ENCODE measurements at places on chromosomes 4 and X.

DNA sequence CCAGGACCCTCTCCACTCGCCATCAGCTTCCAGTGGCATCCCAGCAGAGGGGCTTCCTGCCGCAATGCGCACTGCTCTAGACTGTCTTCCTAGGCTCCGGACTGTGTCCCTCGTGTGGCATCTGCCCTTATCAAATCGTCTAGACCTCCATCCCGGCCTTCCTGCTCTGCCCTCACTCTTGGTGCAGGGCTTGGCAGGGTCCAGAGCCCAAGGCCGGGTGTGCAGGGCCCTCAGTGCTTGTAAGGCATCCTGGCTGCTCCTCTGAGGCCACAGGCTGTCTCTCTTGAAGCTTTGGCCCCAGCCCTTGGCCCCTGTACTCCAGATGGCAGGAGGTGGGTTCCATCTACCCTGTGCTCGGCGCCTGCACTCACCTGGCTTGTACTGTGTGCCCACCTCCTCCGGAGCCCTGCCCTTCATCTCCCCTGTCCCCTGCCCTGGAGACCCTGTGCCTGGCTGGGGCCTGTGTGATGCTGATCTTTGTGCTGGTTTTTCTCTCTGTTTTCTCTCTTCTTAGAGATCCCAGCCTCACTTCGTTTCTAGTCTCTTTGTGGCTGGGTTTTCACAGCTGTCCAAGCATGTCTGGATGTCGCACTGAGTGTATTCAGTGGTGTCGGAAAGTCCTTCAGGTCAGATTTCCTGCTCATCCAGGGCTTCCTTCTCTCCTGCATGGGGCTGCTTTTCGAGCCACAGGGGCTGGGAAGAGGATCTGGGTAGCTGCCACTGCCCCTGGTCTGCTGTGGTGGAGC, 3.7 kb upstream of the TREX2 start:
- no peak for DNase-seq

DNA sequence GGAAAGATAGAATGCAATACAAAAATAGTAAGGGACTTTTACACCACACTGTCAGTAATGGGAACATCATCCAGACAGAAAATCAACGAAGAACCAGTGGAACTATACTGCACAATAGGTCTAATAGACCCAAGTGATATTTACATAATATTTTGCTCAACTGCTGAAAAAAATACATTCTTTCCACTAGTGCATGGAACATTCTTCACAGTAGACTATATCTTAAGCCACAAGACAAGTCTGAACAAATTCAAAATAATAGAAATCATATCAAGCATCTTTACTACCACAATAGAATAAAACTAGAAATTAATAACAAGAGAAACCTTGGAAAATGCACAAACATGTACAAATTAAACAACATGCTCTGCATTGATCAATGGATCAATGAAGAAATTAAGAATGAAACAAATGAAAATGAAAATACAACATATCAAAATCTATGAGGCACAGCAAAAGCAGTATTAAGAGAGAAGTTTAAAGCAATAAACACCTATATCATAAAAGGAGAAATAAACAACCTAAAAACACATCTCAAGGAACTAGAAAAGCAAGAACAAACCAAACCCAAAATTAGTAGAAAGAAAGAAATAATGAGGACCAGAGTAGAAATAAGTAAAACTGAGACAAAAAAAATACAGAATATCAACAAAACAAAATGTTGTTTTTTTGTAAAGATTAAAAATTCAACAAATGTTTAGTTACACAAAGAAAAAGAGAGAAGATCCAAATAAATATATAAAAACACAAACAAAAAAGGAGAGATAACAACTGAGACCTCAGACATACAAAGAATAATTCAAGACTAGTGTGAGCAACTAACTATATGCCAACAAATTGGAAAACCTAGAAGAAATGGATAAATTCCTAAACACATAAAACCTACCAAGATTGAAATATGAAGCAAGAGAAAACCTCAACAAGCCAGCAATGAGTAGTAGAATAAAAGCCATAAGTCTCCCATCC, 51.5 kb upstream of the ANTXR2 start:
- DNase-seq: no peak

- DNase-seq: no peak
Measured at GRCh38 chrX:9369802-9370291, 95.0 kb upstream of the TBL1X start.

DNA sequence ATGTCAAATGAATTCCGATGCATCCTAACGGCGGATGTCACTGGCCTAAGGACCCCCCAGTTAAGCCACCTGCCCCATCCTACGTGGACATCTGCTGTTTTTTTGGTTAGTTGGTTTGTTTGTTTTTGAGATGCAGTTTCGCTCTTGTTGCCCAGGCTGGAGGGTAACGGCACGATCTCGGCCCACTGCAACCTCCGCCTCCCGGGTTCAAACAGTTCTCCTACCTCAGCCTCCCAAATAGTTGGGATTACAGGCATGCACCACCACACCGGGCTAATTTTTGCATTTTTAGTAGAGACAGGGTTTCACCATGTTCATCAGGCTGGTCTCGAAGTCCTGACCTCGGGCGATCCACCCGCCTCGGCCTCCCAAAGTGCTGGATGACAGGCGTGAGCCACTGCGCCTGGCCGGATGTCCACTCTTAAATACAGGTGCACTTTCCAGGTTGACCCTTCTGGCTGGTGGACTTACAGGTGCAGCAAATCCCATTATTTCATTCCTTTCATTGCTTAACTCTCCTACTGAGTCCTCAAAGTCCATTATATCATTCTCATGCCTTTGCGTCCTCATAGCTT, 206.2 kb downstream of the CRLF2 start:
- no peak for DNase-seq

- no peak for DNase-seq
Measured at GRCh38 chr4:153115322-153116290, 88.6 kb upstream of the TRIM2 start.

Data from esophagus squamous epithelium (tissue), 5 donors.